Globus pallidus (tissue), 1 donor: ENCODE measurements at places on chromosomes 1 and 21.
A peak's percentile ranks its signal among the peaks of the same experiment; 100 is the strongest.

- no peak for DNase-seq
Observed at GRCh38 chr1:232149287-232150201, 480.4 kb downstream of the SIPA1L2 start.

GRCh38 chr1:71232166-71232763, 151.4 kb upstream of the ZRANB2 start:
- no peak for DNase-seq

DNA sequence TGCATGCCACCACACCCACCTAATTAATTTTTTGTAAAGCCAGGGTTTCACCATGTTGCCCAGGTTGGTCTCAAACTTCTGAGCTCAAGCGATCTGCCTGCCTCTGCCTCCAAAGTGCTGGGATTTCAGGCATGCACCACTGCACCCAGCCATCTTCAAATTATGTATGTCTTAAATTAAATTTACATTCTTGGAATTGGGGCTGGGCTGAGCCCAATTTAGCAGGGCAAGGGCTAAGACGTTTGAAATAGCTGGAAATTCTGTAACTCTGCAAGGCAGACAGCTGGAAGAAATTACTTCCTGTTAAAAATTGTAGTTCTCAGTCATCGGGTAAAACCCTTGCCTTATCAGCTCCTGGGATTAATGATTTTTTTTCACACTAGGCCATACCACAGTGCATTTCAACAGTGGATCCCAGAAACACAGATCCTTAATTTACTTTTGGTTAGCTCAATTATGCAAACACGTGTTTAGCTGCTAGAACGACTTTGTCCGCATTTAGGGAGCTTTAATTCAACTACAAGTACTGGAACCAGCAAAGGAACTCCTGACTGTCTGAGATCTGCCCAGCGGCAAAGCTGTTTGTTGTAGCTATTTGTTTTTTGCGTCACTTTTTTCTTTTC, 83.3 kb downstream of the OLFML3 start:
- no peak for DNase-seq

DNA sequence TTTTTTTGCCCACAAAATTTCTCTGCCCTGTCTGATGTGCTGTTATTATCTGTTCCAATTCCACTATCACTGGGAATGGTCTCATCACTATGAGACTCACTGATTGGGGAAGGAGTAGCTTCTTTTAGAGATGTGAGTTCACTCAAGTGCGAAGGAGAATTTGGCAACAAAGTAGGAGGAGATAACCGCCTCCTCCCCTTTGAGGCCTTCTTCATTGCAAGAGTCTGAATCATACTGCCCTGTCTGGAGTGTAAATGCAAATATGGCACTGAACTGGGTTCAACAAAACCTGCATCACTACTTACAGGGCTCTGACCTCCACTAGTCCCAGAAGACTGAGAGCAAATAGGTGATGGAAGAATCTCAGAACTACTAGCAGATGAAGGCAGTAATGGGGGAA, 83.4 kb downstream of the ASH1L start:
- no peak for DNase-seq

- DNase-seq: peak; percentile 21
Observed at GRCh38 chr1:211305044-211305443, 21.6 kb upstream of the TRAF5 start.

GRCh38 chr1:3242408-3243260, 173.6 kb downstream of the PRDM16 start:
- DNase-seq: no peak

- DNase-seq: no peak
Observed at GRCh38 chr1:3907031-3907534, 7.0 kb upstream of the C1orf174 start.

DNA sequence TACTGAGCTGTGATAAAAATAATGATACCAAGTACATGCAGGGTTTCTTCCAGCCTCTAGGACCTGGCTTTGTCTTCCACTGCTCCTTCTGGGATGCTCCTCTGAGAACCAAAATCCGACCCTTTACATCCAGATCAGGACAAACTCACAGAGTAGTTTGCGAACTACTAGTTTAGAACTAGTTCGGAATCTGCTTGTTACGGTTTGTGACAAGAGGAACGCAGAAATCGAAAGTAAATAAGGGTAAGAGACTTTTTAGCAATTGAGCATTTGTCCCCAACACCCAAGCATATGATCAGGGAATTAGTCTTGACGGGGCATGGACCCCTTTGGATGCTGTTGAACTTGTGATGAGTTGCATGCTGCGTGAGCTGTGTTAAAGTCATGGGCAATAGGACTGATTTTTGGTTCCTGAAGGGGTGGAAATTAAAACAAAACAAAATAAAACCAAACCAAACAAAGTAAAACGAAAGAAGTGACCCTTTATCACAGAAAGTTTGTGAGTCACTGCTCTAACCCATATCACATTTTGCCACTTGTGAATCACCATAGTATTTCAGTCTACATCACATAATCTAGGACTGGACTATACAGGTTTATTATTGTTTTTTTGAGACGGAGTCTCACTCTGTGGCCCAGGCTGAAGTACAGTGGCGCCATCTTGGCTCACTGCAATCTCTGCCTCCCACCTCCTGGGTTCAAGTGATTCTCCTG, 35.7 kb upstream of the ERRFI1 start:
- DNase-seq: no peak
